ENCODE measurements at places on chromosomes 13 and 19.
A peak's percentile ranks its signal among the peaks of the same experiment; 100 is the strongest.

DNA sequence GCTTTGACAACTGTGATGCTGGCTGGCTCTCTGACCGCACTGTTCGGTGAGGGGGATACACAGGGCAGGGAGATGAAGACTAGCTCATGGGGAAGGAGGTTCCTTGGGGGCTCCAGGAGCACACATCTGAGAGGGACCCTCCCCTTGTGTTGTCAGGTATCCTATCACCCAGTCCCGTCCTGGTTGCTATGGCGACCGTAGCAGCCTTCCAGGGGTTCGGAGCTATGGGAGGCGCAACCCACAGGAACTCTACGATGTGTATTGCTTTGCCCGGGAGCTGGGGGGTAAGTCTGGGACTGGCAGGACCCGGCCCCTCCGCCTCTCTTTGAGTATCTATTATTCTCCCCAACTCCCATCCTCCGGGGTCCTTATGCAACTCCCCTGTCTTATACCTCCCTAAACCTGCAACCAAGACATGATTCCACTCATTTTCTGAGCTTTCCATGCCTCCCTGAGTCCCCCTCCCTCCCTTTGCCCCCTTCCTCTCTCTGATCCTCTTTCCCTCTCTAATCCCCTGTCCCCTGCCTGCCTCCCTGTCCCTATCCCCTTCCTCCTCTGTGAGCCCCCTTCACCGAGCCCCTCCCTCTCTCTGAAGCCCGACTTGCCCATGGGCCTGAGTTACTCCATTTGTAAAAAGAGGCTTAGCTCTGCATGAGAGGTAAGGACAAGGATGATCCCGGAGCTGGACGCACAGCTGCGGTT, 12.5 kb downstream of the NCAN start:
- no peak for DNase-seq

DNA sequence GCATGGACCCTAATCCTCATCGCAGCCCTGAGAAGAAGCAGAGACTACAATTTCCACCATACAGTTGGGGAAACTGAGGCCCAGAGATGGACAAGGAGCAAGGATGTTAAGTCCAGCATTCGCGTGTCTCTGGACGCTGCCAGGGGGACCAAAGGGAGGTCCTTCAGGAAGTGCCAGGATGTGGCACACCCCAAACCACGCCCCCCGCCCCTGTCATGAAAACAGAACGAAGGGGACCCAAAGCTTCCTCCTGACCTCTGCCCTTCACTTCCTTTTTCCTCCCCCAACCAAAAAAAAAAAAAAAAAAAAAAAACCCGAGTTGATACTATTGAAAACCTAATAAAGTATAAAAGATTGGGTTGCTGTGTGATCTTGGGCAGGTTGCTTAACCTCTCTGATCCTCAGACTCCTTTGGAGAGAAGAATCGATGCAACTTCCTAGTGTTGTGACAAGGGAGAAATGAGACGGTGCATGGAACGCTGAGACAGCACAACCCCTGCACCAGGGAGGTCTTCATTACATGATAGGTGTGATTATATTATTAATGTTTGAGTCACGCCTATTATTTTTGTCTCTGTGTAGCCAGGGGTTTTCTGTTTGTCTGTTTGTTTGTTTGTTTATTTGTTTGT, 2.7 kb upstream of the ZBTB7A start:
- DNase-seq: no peak

DNA sequence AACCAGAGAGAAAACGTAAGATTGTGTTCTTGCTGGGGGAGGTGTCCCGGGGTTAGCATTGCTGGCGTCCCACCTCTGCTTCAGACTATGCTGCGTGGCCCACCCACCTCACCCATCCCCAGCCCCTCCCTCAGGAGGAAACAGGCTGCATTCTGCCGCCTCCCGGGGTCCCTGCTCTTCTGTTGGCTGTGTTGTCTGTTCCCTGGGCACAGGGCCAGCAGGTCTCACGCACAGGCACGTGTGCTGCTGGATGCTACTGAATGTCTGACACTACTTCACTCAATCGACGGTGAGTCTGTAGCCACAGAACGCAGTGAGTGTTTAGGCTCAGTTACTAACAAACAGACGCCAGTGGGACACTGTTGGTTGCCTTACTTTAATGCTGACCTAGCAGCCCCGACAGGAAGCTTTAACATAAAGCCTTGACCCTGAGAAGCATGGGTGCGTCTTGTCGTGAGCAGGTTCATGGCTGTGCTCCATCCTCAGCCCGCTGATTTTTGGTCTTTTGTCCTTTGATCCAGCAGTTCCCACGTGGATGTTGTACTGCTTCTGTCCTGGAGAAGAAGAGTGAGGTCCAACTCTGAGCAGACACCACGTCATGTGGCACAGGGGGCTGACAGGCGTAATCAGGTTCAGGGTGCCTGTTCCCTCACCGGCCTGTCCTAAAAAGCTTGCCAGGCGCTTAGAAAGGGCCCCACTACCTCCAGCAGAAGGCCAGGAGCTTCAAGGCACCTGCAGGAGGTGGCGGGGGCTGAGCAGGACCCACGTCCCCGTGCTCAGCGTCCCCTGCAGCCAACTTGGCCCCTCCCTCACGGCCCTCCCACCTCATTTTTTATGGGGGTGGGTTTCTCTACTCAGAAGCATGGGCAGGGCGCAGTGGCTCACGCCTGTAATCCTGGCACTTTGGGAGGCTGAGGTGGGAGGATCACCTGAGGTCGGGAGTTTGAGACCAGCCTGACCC, 26.0 kb downstream of the NAXD start:
- DNase-seq: no peak

DNA sequence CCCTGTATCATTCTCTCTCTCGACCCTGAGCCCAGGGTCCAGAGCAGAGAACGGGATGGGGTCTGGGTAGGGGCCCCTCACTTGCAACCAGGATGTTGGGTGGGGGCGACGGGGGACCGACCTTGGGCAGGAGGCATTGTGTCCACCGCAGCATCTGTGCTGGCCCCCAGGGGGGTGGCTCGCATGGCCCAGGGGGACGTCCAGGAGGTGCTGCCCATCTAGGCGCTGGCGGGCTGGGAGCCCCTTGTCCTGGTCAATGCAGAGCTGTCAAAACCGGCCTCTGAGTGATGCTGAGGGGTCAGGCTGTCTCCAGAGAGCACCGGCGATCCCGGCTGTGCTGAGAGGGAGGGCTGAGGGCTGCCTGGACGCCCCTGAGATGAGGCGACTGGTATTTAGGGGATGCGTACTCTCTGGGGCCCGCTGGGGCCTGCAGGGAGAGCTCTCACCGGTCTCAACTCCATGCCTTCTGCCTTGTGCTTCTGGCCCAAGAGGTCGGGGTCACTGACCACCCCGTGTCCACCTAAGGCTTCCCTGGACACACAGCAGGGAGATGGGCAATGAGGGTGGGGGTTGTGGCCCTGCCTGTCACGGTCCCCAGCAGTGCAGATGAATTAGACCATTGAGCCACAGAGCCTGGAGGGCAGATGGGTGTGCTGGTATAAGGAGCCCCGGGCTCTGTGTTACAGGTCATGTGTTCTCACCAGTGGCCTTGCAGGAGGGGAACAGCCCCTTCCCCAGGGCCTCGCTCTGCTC, 8.6 kb downstream of the RPS9 start:
- no peak for DNase-seq

- DNase-seq: no peak
These were observed 31.0 kb downstream of the CRYL1 start for GRCh38 chr13:20494656-20495055.

- DNase-seq: no peak
These were observed 9.4 kb downstream of the USHBP1 start for GRCh38 chr19:17255150-17255621.

DNA sequence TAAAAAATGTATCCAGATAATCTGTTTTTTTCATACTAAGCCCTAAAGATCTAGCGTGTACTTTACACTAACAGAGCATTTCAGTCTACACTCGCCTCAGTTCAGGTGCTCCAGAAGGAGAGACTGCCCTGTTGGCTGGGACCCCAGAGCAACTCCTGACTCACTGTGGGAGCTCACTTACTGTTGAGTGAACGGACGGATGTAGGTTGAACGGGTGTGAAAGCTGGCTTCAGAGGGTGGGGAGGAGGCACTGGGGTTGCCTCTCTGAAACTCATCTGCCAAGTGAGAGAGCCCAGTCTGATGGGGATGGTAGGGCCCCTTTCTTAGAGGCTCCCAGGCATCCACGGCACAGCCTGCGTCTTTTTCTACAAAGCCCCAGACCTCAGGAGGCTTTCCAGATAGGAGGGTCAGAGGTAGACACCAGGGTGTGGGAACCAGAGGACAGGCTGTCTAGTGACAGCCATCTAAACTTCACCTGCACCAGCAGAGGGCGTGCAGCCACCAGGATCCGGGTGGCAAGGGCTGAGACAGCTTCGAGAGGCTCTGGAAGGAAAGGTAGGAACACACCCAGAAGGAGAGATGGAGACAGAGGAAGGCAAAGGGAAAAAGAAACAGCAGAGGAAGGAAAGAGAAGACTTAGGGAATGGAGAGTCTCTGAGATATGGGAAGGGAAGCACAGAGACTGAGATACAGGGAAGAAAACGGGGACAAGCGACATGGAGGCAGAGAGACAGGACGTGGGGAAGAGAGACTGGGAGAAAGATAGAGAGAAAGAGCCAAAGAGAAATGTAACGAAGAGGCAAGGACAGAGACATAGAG, 3.7 kb downstream of the KASH5 start:
- DNase-seq: peak; percentile 56

DNA sequence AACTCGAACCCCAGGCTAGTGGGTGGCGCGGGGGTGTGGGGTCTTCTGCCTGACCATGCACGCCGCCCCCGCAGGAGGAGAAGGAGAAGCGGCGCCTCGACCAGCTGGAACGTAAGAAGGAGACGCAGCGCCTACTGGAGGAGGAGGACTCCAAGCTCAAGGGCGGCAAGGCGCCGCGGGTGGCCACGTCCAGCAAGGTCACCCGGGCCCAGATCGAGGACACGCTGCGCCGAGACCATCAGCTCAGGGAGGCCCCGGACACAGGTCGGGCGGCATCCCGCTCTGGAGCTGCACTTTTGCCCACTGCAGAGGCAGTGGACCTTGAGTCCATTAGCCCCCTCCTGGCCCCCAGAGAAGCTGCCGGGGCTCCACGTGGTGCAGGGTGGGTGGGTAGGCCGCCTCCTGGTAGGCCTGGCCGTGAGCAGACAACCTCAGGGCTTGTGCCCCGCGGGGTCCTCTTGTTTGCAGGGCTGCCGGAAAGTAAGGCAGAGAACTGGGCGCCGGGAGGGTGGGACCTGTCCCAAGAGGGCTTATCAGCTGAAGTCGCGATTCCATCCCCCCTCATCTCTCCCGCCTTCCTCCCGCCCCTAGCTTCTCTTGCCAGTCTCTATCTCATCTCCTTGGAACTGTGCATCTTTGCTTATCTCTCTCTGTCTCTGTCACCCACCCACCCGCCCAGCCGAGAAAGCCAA, 9.9 kb downstream of the CCDC124 start:
- no peak for DNase-seq

DNA sequence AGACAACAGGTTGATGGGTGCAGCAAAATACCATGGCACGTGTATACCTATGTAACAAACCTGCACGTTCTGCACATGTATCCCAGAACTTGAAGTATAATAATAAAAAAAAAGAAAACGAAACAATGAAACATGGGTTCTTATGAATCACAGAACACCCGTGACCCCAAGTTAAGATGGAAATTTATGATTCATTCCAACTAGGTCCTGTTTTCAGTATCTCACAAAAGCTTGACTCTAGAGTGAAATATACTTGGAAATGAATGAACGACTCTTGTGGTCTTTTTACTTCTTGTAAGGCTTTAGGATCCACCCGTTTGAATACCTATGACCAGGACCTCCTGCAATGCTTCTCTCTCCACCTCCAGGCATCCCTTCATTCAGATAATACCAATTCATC, 3.5 kb upstream of the LILRB4 start:
- no peak for DNase-seq

GRCh38 chr19:17948931-17949930, 16.4 kb downstream of the CCDC124 start:
- DNase-seq: no peak

- DNase-seq: no peak
These were observed 3.9 kb downstream of the PPM1N start for GRCh38 chr19:45502111-45502510.

GRCh38 chr13:27489456-27489855, 39.1 kb upstream of the MTIF3 start:
- DNase-seq: no peak

DNA sequence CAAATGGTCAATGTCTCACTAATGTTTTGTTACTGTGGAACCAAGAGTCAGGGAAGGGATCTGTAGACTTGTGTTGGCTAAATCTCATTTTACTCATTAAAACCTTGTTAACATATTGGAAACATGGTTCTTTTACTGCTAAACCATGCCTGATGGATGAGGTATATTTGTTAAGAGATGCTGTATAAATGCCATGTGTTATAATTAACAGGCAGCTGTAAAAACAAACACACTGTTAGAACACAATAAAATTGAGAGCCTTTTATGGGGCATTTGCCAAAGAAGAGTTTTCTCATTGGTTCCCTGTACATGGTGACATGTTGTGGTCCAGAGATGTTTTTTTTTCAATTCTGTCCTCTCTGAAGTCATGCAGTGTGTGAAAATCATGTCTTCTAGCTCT, 121.9 kb downstream of the ESD start:
- DNase-seq: no peak

DNA sequence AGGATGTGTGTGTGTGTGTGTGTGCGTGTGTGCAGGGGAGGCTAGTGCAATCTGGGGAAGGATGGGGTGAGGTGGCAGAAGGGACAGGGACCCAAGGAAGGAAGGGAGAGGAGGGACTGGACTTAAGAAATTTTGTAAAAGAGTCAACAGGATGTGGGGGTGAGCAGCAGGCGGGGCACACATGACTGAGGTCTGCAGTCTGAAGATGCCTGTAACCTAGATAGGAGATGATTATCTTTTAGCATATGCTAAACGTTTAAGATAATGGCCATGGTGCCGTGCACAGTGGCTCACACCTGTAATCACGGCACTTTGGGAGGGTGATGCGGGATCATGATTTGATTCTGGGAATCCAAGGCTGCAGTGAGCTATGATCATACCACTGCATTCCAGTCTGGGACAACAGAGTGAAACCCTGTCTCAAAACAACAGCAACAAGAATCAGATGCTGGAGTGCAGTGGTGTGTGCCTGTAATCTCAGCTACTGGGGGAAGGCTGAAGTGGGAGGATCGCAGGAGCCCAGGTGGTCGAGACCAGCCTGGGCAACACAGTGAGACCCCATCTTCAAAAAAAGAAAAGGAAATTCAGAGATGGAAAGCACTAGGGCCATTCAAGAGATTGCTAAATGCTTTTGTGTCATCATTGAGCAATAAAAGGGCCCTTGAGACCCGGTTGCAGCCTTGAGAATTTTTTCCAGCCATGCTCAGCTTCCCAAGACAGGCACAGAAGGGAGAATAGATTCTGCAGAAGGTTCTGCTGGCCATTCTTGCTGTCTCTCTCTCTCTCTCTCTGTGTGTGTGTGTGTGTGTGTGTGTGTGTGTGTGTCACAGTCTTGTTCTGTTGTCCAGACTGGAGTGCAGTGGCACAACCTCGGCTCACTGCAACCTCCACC, 3.8 kb upstream of the ZNF414 start:
- no peak for DNase-seq

GRCh38 chr13:33265133-33265532, 20.4 kb downstream of the STARD13 start:
- DNase-seq: no peak

Measured in stimulated activated CD8-positive, alpha-beta memory T cell treated with anti-CD3 and anti-CD28 coated beads, Interleukin-4, amount 100 ng/mL, for 4 hours (primary cell).